Effector memory CD8-positive, alpha-beta T cell (primary cell): ENCODE measurements at places on chromosomes 1 and 21.
A peak's percentile ranks its signal among the peaks of the same experiment; 100 is the strongest.

GRCh38 chr1:68213843-68214242 lies 18.5 kb downstream of the WLS start:
- no peak for DNase-seq
- H3K4me3 ChIP-seq, result no peak overlapping the region
- H3K36me3 ChIP-seq, result no peaks in the 10 kb centered on the region
- no peak overlapping the region for H3K27ac ChIP-seq
- no peaks in the 10 kb centered on the region for H3K27me3 ChIP-seq

GRCh38 chr1:161953256-161953920 lies 70.3 kb downstream of the OLFML2B start:
- DNase-seq, result no peak
- peaks cover 12% of the 10 kb centered on the region for H3K4me1 ChIP-seq
- no peaks in the 10 kb centered on the region for H3K27me3 ChIP-seq
- no peaks in the 10 kb centered on the region for H3K36me3 ChIP-seq

DNA sequence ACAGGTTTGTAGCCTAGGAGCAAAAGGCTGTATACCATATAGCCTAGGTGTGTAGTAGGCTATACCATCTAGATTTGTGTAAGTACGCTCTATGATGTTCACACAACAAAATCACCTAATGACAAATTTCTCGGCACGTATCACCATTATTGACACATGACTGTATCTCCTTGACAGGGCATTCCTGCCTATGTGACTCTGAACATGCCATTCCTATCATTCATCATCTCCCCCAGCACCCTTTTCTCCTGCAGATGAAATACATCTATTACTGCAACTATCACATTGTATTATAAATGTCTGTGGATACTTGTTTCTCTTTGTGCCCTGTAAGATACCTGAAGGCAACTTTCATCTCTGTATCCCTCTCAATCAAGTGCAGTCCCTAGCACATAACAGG lies 29.9 kb downstream of the TP53BP2 start:
- H3K27me3 ChIP-seq, result no peaks in the 10 kb centered on the region
- peaks cover 19% of the 10 kb centered on the region for H3K4me1 ChIP-seq
- no peak overlapping the region for H3K4me3 ChIP-seq
- H3K27ac ChIP-seq, result no peak overlapping the region
- peaks cover 58% of the 10 kb centered on the region for H3K36me3 ChIP-seq

DNA sequence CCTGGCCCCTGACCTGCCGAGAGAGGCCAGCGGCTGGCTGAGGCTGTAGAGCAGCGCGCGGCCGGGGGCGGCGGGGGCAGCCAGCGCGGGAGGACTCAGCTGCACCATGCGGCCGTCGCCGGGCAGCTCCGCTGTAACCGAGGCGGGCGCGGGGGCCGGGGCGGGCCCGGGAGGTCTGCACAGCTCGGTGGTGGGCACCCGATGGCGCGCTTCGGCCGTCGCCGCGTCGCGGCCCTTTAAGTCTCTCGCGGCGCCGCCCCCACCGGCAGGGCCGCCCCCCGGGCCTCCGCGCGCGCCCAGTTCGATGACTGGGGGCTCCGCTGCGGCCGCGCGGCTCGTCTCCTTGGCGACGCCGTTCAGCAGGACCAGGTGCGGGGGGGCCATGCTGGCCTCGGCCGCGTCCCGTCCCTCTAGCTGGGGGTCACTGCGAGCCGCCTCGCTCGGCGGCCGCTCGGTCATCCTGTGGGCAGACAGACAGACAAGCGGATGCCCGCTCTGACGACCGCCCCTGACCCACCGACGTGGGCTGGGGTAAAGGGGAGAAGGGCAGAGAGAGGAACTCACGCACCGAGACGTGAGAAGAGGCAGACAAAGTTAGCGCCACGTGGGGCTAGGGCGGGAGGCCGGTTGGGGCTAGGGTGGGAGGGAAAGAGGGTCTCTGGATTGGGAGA lies 6.5 kb downstream of the TAL1 start:
- H3K36me3 ChIP-seq, result no peaks in the 10 kb centered on the region
- peaks cover 18% of the 10 kb centered on the region for H3K4me1 ChIP-seq
- H3K4me3 ChIP-seq, result peak overlapping the region; percentile 22
- DNase-seq, result no peak
- H3K27ac ChIP-seq, result no peak overlapping the region

GRCh38 chr1:176854758-176855745 lies 309.5 kb downstream of the ASTN1 start:
- no peaks in the 10 kb centered on the region for H3K36me3 ChIP-seq
- DNase-seq, result no peak
- H3K27me3 ChIP-seq, result no peaks in the 10 kb centered on the region
- H3K27ac ChIP-seq, result no peak overlapping the region
- H3K4me3 ChIP-seq, result no peak overlapping the region
